Dorsolateral prefrontal cortex (tissue), 122 donors: ENCODE measurements at places on chromosomes 12 and 14.

GRCh38 chr12:49368240-49368600, 958 bp downstream of the SPATS2 start:
- DNase-seq, result no peak

- no peak for DNase-seq
Observed at GRCh38 chr12:92124689-92125029, 21.0 kb downstream of the BTG1 start.

- DNase-seq, result no peak
Observed at GRCh38 chr12:123427036-123427769, 9.3 kb downstream of the RILPL2 start.

DNA sequence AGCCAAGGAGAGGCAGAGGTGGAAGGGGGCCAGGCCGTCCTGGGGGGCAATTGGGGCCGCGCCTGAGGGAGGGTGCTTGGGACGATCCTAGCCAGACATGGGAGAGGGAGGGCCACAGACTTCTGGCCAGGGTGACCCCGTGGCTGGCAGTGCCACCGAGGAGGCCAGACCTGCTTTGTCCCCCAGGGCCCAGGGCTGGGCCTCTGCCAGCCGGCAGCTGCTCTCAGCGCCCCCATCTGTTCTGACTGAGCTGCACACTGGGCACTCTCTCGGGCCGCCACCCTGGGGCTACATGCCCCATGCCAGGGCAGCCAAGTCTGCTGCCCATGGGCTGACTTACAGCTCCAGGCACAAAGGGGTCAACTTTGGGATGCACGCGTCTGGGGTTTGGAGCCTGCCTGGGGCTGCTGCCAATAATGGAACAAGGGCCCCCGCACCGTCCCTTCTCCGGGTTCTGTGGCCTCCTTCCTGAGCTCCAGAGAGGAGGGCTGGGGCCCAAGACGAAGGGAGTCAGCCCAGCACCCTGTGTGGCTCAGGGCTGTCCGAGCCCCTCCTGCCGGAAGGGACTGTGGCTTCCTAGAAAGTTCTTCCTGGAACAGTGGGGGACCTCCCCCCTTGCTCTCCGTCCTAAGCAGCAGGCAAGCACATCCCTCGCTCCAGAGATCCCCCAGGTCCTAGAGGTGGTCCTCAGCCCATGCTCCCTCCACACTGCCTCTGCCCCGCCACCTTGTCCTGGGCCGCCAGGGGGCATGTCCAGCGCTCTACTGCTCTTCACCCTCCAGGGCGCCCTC, 1.1 kb downstream of the ADSS1 start:
- DNase-seq, result no peak

DNA sequence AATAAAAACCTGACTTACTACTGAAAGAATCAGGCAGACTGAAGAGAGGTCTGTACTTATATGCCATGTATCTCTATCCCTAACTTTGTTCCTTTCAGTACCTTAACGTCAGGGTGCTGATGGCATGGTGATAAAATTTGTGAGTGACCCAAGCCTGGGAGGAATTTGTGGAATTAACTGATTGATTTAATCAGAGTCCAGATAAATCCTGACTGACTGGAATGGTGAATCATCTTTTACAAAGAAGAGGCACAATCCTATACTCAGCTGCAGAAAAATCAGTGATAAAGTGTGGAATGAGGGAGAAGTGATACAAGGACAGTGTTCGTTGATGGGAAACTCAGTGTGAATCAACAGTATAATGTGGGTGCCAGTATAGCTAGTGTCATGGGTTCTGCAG, 3.7 kb downstream of the TDG start:
- DNase-seq, result no peak
